ENCODE measurements at places on chromosomes 2 and 18. TPM values are rescaled to one million over a fixed set of nuclear protein-coding genes. Genes with fewer than 3 reads are reported as not detected.

The OR6B2 gene
- not detected for total RNA-seq

The SPDYA gene
- 2.0 TPM for total RNA-seq

The SCLY gene
- 21.2 TPM for total RNA-seq

The EFR3B gene
- 14.5 TPM for total RNA-seq

The SH2D6 gene
- total RNA-seq = 0.88 TPM

The GAL3ST2 gene
- 6.8 TPM for total RNA-seq

The TMEM18 gene
- 16.5 TPM for total RNA-seq

All from Caco-2 (cell line).